ENCODE measurements at places on chromosomes 5 and 9.

DNA sequence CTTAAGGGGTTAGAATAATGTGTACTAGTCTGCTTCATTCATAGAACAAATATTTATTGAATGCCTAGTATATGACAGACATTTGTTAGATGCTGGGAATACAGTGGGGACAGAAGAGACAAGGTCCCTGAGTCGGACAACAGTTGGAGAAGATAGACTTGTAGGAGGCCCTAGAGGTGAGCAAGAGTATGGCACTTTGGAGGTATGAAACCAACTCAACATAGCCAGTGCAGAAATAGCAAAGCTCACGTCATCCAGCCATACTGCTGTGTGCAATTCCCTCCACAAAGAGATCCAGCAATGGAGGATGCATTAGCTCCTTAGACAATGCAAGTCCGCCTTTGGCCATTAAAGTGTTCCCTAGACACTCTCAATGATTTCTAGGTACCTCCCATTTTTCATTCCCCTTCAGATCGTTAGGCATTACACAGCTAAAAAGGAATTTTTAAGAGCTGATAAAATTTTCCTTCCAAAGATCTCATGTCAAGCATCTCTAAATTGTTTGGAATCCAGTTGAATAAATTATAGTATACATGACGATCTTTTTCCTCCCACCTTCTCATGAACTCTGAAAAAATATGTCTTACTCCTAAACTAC lies 1949.6 kb upstream of the WWC1 start:
- no peak for DNase-seq

- no peak for DNase-seq
Observed at GRCh38 chr9:14451949-14452348, 138.0 kb upstream of the NFIB start.

- no peak for DNase-seq
Observed at GRCh38 chr5:74257645-74258313, 382.7 kb downstream of the ENC1 start.

DNA sequence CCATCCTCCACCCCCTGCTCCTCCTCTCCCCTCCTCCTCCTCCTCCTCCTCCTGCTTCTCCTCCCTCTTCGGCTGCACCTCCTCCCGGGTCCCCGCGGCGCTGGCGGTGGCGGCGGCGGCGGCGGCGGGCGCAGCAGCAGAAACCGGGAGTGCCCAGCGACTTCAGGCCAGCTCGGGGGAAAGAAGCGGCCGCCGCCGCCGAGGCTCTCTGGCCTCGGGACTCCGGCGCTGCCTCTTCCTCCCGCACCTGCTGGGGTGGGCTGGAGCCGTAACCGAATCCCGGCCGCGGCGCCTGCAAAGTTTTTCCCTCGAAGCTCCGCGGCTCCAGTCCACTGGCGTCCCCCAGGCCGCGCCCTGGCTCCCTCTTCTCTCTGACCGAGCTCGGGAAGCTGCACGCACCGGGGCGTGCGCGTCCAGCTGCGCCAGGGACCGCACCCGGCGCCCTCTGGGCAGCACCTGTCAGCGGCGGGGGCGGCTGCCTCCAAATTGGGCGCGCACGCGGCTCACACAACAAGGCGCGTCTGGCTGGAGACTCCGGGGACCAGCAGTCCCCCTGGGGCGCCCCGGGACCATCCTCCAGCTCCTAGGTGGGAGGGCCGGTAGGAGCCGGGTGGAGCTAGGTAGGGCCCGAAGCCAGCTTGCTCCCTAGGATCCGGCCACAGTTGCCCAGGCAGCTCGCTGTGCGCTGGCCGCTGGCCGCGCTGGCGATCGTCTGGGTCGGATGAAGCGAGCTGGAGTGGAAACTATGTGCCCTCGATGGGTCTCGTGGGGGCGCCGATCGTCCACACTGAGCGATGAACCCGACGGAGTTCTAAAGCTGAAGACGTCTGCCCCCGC lies at the start of gene MCTP1:
MCTP1 (minus strand) TSS at position 523 of the 837 bp plus-strand sequence.
- DNase-seq, result peak; percentile 36

GRCh38 chr9:87572719-87573118 lies 75.1 kb downstream of the DAPK1 start:
- no peak for DNase-seq

DNA sequence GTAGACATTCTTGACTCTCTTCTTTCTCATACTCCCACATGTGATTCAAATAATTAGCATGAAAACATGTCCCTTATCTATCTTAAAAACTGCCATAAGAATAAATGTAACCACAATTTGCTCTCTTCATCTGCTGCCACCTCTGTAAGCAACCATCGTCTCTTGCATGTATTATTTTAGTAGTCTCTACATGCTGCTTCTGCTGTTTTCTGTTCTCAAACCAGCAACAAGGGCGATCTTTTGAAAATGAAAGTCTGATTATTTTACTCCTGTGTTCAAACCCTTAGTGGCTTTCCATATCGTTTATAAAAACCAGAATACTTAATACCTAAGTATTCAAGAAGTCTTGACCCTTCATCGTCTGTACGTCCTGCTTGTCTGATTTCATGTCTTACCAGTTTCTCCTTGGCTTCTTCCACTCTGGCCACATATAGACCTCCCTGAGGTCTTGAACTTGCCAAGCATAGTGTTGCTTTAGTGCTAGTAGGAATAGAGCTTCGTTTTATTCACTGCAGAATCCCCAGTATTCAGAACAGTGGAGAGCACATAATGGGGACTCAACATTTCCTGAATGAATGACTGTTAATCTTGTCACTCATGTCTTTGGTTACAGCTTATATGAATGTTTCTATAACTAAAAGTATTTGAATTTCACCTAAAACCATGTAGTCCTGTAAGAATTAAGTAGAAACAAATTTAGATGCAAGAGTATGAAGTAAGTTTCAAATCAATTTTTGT lies 10.6 kb downstream of the CDC42SE2 start:
- DNase-seq, result no peak

GRCh38 chr9:36551129-36551528 lies 21.6 kb upstream of the MELK start:
- DNase-seq, result no peak

DNA sequence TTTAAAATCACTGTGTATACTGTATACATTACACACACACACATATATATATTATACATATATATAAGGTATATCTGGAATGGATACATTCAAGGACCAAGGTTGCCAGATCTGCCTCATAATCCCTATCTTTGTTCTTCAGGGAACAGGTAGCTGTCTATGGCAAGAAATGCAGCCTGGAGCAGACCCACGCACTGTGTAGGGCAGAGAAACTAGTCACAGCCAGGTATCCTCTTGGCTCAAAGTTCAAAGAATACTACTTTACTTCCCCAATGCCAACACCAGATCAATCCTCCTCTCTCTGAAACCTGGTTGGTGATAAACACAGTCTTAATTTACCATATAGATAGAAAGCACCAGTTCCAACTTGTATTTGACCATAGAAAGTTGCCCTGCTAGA lies 313.6 kb downstream of the PRELID2 start:
- DNase-seq, result no peak

- no peak for DNase-seq
Observed at GRCh38 chr9:113798062-113799030, 77.8 kb upstream of the ZNF618 start.

- no peak for DNase-seq
Observed at GRCh38 chr9:110842986-110843385, 174.4 kb downstream of the MUSK start.

DNA sequence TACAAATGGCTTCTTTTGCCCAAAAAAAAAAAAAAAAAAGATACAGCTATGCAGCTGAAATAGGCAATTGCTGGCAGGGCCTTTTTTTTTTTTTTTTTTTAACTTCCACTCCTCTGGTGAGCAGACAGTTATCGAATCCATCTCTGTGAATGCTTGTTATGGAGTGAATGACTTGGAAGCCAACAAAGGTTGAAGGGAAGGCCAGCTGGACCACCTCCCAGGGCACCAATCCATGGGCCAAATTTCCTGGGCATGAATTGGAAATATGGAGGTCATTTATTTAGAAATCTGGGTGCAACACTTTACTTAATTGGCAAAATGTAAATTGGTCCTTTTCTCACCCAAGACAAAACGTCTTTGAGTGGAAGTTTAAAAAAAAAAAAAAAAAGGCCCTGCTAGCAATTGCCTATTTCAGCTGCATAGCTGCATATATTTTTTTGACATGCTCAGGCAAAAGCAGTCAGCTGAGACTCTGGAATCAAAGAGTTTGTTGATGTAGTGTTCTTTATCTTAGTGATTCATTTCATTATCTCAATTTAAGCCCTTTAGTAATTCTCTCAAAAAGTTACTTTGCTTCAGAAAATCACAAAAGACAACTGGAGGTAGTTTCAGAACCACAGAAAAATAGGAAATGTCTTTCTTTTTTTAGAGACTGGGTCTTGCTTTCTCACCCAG lies 392.2 kb upstream of the KLF4 start:
- DNase-seq, result no peak

GRCh38 chr5:91119981-91120850 lies 262.9 kb downstream of the ARRDC3 start:
- DNase-seq, result no peak

All from stimulated activated CD4-positive, alpha-beta T cell treated with anti-CD3 and anti-CD28 coated beads, Interleukin-15, amount 100 ng/mL, for 24 hours (primary cell).